ENCODE measurements at places on chromosomes 5 and 9.

DNA sequence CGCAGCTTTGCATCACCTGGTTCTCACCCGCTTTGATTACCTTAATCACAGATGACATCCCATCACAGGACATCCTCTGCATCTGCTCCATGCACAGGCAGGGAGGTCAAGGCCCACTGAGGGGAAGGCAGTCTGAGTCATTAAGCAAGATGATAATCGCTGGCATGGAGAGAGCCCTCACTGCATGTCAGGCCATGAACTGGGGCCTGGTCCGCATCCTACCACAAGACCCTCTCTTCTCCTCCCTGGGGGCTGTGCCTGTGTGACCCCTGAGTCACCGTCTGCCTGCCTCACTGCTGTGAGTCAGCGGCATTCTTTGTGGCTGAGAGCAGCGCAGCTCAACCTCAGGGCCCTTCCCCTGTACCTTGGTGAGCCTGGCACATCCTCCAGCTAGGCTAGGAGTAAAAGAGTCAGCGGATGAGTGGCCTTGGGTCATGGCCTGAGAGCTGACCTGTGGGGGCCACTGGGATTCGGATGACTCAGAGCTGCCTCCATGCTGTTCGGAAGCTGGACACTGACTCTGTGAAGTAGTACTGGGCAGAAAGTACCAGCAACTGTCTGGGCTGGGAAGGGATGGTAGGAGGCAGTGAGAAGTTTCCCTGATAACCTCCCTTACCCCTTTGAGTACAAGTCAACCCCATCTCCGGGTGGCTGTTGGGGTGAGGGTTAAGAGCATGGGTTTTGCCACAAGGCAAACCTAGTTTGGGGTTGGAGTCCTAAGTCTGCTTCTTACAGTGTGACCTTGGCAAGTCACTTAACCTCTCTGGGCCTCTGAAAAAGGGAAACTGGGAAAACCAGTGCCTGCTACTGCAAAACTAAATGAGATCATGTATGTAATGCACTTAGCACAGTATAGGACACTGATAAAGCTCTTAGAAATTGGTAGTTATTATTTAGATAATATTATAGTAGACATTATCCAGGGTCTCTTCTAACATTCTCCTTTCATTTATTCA lies 14.6 kb upstream of the ARSI start:
- no peak for DNase-seq

- DNase-seq, result no peak
Observed at GRCh38 chr5:123147741-123148140, 58.7 kb downstream of the PRDM6 start.

GRCh38 chr5:130871346-130872086 lies 293.5 kb downstream of the HINT1 start:
- DNase-seq, result no peak

DNA sequence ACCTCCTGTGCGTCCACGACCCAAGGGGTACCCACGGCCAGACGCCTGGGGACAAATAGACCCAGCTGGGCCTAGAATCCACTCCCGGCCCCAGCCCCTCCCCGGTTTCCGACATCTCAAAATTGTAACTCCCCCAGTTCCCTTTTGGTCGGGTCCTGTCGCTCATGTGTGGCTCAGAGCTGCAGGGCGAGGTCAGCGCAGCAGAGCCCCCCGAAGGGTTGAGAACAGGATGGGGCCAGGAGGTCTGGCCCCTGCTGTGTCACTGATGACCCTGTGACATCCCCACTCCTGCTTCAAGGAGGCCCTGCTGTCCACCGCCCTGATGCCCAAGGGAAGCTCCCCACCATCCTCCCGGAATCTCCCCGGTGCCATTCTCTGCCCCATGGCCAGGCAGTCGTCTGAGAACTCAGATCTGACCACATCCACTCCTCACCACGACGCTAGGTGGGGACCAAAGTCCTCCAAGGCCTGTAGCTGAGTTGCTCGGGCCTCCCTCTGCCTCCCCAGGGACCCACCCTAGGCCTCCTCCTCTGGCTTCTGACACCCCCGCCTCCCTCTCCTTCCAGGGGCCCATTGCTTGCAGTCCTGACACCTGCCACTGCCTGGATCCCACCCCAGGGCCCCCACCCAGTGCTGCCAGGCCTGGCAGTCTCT lies 3.9 kb downstream of the SLC9A3 start:
- DNase-seq, result no peak

- no peak for DNase-seq
Observed at GRCh38 chr5:160649304-160649703, 202.7 kb downstream of the ATP10B start.

DNA sequence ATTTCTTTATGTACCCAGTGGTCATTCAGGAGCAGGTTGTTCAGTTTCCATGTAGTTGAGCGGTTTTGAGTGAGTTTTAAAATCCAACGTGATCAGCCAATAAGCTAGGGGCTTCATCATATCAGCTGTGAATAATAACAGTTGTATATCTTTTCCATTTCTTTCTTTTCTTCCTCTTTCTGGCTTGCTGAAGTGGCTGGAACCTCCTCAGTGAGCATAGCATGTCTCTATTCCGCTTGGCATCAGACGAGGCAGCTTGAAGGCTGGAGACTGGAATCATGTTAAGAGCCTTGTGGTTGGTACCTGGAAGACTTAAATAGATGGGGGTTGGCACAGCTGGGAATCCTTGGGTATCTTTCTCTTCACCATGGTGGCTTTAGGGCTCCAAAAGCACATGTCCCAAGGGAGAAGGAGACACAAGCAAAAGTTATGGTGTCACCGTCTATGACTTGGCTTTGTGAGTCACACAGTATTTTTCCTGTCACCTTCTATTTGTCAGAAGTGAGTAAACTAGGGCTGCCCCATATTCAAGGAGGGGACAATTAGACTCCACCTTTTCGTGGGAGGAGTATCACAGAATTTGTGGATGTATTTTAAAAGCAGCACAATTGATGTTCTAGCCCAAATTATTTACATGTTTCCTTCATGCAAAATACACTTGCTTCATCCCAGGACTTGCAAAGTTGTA lies 38.0 kb upstream of the RETREG1 start:
- no peak for DNase-seq
